ENCODE measurements at places on chromosomes 7 and 10.

DNA sequence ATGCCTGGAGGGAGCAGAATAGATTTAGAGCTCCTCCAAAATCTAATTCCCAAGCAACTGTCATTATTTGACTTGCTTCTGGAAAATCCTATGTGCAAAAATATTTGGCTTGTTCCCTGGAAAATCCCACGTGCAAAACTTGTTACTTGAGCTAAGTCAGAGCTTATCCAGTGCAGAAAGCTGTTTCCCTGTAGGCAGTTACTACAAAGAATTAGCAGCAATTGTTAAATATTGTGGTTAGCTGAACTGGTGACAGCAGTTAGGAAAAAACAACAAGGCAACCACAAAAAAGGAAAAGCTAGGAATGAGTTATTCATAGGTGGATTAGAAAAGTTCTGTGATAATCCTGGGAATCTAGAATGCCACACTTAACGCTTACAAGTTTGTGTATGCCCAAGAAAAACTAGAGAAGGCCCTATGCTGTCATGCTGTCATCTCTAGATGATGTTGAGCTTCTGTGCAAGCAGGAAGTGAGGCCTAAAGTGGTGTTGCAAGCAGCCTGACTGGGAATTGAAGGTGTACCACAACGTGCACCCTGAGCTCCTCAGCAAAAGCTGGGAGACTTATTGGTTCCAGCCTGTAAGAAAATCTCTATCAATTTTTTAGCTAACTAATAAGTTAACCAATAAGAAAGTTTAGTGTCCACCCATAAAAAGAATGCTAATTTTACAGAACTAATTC lies 738.6 kb upstream of the LRRTM3 start:
- DNase-seq: no peak

DNA sequence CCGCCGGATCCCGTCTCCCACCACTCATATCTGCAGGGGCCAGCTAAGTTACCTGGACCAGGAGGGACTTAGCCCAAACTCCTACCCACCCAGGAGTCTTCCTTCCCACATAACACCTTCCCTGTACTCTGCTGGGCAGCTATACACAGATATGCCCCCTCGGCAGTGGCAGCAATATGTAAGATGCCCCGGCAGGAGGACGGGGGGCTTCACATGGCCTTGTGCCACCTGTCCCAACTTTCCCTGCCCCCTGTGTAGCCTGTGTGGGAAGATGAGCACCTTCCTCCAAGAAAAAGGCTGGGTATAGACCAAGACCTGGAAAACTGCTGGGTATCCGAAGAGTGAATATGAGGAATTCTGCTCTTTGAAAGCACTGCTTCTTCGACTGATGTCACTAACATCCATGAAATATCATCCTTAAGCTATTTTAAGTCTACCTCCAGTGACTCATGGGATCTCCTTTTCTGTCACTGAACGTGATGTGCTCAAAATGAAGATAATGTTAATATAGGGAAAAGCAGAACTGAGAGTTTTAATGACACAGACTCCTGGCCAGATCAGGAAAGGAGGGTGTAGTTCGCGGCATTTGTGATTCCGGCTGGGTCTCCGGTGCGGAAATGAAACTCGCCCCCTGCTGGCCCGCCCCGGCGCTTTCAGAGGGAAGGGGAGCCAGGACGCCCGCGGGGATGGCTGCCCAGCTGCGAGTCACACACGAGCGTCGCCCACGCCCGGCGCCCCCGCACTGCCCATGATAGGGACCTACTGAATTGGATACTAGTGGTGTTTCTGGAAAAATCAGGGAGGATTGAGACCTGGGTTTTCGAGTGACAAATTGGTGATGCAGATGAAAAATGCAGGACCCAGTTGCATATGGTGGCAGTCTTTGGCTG lies 256.9 kb upstream of the NFE2L3 start:
- DNase-seq: peak; percentile 70

DNA sequence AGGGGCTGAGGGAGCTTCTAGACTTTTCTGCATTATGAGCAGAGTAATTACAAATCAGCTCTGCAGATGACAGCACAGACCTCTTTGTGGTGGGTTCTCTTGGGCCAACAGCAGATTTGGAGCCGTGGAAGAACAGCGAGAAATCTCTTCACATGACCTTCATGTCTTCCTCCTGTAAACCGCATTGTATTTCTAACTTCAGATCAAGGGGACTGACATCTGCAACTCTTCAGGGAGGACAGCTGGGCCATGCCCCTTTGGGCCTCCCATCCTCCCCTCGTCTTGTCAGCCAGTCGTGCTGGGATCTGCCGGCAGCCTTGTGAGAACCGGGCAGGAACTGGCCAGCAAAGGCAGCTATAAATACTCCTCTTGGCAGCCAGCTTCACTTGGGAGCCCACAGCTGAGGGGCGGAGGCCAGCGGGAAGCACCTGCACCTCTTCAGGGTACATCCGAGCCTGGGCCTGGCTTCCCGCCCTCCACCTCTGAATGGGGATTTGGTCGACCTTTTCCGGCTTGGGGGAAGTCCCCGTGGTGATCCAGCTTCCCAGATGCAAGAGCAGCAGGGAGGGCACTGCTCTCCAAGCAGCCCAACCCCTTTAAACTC lies 54.7 kb downstream of the STEAP1B start:
- DNase-seq: no peak

GRCh38 chr7:47666164-47666862 lies 84.4 kb upstream of the TNS3 start:
- no peak for DNase-seq

DNA sequence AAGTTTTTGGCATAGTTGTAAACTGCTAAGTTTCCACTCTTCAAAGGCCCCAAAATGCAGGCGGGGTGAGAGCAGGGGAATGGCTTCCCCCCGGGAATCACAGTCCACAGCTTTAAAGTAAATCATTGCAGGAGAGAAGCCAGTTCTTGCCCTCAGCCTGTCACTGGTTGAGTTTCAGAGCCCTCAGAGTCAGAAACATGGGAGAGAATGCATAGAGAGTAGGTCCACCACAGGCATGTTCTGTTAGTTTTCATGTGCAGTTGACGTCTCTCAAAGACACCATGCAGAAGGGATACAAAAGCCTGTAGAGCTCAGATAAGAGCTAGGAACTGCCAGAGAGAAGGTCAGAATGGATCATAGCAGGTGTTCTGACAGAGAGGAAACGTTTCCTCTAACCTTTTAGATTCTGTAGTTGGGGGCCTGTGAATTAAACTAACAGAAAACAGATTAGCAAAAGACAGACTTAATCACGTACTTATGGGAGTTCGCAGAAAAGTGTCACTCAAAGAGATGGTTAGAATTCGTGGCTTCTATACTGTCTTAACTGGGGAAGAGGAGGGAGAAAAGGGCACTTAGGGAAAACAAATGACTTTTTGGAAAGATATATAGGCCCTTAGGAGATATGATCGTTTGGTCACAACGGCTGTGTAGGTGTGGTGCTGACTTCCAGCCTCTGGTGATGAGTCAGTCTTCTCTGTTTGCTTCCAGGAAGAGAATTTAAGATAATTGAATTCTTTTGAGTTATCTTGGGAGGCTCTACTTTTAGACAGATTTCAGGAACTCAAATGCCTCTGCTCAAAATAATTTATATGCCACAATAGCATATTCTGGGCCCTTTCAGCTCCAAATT lies 48.0 kb upstream of the MSRB2 start:
- peak; percentile 21 for DNase-seq

DNA sequence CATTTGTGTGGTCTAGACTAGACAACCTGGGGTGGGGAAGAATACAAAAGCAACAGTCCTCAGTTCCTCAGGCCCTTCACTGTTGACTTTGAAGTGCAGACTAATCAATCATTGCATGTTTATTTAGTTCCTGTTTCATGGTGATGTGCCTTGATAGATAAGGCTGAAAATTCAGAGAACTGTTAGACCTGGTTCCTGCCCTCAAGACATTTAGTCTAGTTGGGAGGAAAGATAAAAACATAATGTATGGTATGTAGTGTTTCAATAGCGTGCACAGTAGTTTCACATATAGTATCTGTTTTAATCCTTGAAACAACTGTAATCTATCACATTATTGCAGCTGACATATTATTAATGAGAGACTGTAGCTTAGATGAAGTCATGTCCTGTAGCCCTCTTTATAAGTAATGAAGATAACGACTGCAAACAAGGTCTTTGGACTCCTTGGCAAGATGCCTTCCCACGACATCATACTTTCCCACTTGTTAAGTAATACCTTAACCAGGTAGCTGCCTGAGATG lies 124.0 kb downstream of the CELF2 start:
- DNase-seq: no peak

All from AG20443 (cell line).